Activated CD8-positive, alpha-beta memory T cell treated with anti-CD3 and anti-CD28 coated beads for 4 hours (primary cell): ENCODE measurements at places on chromosomes 4 and X.

DNA sequence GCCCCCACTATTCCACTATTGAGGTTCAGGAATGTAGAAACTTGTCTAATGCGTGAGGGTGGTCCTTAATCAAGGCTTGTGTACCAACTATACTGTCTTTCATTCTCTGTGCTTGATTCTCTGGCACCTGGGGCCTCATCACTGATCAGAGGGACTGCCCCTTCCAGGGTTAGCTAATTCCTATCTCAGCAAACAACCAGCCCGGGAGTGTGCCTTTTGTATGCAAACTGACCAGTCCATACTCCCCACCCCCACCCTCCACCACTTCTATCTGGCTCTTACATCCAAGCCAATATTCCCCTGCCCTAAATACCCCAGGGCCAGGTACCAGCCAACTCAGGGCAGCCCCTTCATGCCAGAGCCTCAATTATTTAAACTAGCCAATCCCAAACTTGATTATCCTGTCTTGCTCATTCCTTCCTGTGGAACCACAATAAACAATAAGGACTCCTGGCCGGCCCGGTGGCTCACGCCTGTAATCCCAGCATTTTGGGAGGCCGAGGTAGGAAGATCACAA is 59.3 kb downstream of the FTHL17 start:
- DNase-seq: no peak

DNA sequence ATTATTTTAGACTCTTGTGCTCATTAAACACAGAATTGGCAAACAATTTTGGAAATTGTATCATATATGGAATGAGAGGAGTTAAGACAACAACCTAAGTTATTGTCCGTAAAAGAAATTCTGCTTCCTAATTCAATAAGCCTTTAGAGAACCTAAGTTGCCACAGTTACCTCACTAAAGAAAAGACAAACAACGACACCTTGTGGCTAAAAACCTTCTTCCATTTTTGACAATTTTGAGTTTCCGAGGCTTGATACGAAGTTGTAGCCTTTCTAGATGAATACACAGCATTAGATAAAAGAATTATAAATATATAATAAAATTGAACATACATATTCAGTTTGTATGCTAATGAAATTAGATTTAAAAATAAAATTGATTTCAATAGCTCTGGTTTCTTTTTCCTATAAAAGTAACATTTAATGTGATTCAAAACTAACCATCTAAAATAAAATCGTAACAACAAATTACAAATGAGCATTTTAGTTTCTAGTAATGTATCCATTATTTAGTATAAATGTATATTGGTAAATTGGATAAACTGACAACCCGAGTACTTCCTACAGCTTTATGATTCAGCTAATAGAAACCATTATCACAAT is 275.1 kb downstream of the GPM6A start:
- no peak for DNase-seq

GRCh38 chr4:57905965-57906364 is 795.8 kb upstream of the IGFBP7 start:
- no peak for DNase-seq

DNA sequence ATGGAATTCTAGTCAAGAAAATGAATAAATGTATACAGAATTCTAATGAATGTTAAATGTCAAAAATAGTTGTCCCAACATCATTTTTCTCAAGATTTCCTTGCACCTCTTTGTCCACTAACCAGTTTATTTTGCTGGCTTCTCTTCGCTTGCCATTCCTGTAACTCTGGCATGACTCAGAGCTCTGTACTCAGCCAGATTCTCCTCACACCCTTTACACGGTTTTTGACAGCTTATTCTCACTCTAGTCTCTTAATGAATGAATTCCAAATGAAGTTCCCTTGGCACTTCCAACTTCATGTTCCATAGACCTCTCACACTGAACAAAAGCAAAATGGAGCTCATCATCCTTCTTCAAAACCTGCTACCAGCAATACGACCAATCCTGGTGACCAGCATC is 419.3 kb upstream of the SLIT2 start:
- DNase-seq: no peak

- no peak for DNase-seq
These were observed 222.1 kb downstream of the TACR3 start for GRCh38 chr4:103497692-103498091.

- no peak for DNase-seq
These were observed 958.9 kb downstream of the RPA4 start for GRCh38 chrX:97842468-97843199.

DNA sequence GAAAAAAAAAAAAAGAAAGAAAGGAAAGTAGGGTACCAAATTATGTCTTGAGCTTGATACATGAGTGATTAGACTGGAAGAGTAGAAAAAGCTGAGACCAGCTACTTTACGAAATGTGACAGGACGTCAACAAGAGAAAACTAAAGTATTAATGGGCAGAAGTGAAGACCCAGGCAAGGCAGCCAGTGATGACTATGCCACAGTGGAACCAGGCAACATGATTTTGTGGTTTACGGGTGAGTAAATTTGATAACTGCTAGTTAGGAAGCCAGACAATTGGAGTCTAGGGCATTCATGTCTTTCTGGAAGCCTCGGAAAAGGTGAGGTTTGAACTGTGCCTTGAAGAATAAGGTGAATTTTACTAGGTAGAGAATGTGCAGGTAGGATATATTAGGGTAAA is 326.4 kb downstream of the TENM3 start:
- no peak for DNase-seq

DNA sequence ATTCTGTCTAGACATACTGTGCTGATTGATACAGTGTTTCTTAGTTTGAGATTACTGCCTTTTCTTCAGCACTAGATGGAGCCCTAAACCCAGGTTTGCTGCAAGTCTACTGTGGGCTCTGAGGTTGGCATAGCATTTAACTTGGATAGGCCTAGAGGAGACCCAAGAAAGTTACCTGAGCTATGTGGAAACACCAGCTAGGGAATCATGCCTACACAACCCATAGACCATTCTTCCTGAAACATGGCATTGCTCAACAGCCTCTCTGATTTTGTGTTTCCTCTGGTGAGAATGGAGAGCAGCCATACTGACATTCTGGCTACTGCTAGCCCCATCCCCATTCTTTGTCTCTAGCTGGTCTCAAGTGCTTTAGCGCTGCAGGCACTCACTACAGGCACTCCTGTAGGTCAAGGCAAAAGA is 287.7 kb upstream of the PCDH18 start:
- no peak for DNase-seq

GRCh38 chr4:59180161-59180560 is 2020.0 kb upstream of the ADGRL3 start:
- no peak for DNase-seq

- no peak for DNase-seq
These were observed 1.5 kb downstream of the ADRA2C start for GRCh38 chr4:3767570-3768288.

- no peak for DNase-seq
These were observed 1.2 kb downstream of the TLL1 start for GRCh38 chr4:165874072-165874790.

DNA sequence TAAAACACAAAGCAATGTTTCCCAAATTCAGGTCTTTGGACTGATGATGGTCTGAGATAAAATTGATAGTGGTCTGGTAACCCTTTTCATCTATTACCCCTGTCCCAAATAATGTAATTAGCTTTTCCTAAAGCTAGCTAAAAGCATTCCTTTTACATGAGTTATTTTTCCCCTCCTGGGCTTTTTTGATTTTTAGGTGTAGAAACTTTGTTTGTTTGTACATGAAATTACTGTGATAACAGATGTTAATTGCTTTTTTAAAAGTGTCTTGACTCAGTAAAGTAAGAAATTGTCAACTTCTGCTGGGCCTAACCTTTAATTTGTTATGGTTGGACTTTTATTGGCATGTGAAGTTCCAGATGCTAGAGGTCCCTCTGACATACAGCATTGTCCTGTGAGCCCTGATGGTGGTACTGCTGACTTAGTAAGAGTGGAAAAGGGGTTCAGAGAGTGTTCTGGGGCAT is 145.5 kb downstream of the ARHGAP10 start:
- DNase-seq: no peak

GRCh38 chr4:152976212-152976761 is 40.2 kb downstream of the FHDC1 start:
- no peak for DNase-seq

GRCh38 chrX:73785493-73785892 is 222.5 kb downstream of the CHIC1 start:
- no peak for DNase-seq

DNA sequence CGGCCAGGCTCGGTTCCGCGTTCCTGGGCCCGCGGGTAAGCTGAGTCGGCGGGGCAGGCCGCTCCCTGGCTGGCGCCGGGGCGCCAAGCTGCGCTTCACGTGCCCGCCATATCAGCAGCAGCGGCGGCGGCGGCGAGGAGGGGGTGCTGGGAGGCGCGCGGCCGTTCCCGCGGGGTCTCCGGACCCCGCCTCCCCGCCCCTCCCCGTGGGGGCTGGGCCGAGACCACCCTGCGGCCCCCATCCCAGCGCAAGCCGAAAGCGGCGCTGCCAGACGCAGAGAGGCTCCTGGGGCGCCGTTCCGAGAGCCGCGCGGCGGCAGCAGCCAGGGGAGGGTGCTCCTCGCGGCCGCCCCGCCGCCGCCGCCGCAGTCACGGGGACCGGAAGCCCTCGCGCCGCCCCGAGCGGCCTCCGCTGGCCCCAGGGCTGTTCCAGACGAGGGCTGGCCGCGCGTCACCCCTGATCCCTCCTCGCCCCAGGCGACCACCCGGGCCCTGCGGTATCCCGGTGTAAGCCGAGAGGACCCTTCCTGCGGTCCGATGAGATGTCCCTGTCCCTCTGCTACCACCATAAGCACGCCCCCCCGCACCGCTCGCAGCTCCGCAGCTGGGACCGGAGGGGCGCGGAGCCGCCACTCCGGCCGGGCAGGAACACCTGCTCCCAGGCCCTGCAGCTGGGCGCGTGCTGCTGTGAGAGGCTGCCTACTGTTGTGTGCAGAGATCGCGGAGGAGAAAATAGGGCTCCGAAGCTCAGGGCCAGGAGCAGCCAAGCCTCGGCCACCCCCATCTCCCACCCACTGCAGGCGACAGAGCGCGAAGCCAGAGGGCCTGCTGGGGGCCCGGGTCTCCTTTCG is 7.5 kb upstream of the BCOR start:
- DNase-seq: no peak

- DNase-seq: no peak
These were observed 410.6 kb downstream of the HNRNPD start for GRCh38 chr4:81963015-81963762.

- DNase-seq: peak; percentile 16
These were observed 92.0 kb upstream of the TNIP3 start for GRCh38 chr4:121255986-121256750.

GRCh38 chrX:147957291-147957690 is 23.8 kb upstream of the FMR1NB start:
- no peak for DNase-seq

DNA sequence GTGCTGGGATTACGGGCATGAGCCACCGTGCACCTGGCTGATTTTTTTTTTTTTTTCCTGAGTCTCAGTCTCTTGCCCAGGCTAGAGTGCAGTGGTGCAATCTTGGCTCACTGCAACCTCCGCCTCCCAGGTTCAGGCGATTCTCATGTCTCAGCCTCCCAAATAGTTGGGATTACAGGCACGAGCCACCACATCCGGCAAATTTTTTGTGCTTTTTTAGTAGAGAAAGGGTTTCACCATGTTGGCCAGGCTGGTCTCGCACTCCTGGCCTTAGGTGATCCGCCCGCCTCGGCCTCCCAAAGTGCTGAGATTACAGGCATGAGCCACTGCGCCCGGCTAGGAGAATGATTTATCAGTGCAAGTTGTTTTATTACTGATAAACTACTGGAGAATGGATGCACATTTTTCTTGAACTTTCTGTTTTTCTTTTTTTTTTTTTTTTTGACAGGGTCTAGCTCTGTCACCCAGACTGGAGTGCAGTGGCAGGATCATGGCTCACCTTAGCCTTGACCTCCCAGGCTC is 39.7 kb upstream of the DHRSX start:
- no peak for DNase-seq

GRCh38 chr4:141036786-141037185 is 96.5 kb downstream of the RNF150 start:
- DNase-seq: no peak

GRCh38 chr4:158871335-158871724 is 102.5 kb downstream of the FNIP2 start:
- DNase-seq: no peak

DNA sequence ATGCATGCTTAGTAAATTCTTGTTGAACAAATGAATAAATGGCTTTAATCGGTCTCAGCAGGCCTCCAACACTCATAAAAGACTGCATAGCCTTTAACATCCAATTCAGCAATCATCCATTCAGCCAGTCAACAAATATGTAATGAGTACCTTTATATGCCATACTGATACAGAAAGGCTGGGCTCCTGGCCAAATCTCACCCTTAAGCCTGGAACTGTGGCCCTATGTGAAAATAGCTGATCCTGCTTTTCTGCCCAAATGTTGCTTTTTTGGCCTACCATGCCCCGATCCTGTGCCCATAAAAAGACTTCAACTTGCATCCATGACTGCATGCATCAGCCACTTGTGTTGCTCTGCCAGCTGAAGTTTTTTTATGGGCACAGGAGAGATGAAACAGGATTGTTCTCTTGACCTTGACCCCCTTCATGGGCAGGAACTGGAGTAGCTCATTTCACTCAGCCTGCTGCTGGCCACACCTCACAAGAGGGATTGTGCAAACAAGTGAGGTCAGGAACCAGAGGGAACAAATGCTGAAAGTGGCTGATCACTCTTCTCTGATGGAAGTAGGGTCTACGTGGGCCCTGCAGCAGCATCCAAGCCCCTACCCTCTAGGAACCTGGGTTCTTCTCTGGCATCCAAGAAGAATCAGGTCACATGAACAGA is 75.6 kb downstream of the NPY1R start:
- DNase-seq: no peak

DNA sequence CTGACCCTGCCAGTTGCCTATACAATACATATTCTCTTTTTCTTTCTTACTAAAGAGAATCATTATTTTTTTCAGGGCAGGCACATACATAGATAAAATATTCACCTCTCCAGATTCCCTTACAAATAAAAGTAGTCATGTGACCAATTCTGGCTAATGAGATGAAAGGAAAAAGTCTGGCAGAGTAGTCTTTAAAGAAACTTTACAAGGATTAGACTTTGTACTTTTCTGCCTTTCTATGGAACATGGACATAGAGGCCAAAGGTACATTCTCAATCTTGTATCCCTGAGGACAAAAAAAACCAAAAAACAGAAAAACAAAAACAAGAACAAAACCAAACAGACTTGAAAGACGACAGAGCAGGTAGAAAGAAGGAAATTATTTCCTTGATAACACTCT is 75.6 kb downstream of the DCK start:
- DNase-seq: no peak

DNA sequence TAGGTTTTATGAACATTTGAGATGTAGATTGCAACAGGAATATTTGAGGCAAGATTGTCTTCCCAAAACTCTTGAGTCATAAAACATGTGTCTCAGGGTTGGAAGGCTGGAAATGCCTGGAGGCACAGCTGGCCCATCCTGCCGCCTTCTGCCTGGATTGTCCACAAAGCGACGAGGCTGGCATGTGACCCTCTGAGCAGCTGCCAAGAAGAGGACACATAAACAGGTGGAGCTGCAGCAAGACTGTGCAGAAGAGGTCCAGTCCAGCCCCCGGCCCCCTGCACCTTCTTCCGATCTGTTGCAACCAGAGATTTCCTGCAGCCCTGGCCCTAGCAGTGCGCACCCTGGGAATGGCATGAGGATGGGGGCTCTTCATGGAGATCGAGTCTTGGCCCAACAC is 101.9 kb upstream of the BCOR start:
- no peak for DNase-seq
